Left hindlimb (tissue), 1 donor: ENCODE measurements at places on chromosomes 4 and X.

DNA sequence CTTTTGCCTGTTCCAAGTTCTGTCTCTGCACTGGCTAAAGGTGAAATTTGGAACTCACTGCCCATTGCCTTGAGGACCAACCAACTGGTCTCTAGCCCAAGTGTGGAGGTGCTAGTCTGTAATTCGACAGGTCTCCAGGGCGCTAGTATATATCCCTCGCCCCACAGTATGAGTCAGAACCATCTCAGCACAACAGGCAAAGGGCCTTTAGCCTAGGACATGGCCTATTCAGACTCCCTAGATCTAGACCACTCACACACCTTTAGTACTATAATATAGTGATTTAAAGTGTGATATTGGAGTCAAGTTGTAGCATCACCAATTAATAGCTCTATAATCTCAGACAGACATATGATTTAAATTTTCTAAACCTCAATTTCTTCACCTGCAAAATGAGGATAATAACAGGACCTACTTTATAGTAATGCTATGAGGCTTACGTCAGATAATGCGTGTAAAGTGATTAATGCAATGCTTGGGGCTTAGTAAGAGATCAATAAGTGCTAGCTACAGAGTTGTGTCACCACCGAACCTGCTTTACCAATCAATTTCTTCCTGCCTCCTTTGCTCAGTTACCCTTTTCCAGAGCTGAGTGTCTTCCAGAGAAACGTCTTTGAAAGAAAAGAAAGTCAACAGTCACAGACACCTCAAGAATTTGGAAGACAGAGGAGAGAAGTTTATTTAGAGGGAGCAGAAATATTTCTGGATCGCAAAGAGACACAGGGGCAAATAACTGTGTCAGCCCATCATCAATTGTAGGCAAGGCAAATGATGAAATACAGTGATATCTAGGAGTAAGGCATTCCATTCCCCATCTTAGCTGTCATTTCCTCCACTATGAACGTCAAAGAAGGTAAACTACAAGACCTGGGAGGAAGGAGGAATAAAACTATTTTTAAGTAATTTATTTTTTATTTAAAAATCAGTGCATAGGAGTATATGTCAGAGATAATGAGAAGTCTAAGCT, 2.3 kb downstream of the NOX1 start:
- no peak for DNase-seq

DNA sequence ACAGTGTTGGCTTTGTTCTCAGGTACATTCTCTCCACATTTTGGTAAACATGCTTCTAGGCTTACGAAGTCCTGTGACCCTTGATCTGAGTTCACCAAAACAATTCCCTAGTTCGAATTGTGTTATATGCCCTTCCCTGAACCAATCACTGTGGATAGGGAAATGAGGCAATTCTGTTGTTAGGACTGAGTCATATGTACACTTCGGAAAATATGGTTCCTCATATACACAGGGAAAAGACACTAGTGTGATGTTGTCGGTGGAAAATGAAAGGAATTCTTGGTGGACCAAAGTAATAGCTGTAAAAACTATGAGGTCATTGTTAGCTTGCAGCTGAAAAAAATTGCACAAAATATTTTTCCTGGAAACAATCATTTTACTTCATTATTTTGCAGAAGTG, 46.6 kb upstream of the MAGEC2 start:
- DNase-seq: no peak

DNA sequence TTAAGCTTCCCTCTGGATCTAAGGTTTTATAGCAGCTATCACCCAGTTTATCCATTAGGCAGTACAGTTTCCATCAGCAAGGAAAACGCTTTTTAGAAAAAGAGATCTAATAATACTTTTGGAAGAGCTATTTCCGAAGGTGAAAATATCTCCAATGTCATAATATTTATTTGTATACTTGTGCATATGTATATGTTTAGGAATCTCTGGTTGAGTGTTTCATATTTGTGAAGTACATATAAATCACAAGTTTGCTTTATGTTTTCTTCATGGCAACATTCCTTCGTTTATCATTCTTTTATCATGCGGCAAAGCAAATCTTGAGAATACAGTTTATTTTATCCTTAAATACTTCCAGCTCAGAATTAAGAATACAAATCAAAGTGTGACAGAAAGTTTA, 6.2 kb upstream of the PCDH18 start:
- no peak for DNase-seq

DNA sequence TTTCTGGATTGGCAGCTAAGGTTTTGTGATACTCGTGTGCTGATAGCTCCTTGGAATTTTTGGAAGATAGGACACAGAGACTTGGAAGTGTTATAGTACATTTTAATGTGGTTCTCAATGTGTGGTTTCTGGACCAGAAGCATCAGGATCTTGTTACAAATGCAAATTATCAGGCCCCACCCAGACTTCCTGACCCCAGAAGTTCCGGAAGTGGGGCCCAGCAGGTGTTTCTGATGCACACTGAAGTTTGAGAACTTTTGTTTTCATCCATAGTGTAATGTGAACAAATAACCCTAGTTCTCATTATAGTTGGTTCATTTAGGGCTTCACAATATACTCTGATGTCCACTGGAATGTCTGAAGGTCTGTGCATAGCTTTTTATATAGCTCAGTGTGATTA, 49.6 kb downstream of the LAMP2 start:
- no peak for DNase-seq

- no peak for DNase-seq
These were observed 290.6 kb upstream of the TAPT1 start for GRCh38 chr4:16516796-16517439.

GRCh38 chr4:30721185-30722091, 1.3 kb downstream of the PCDH7 start:
- peak; percentile 70 for DNase-seq

- no peak for DNase-seq
These were observed 11.5 kb upstream of the HOPX start for GRCh38 chr4:56692576-56692975.

DNA sequence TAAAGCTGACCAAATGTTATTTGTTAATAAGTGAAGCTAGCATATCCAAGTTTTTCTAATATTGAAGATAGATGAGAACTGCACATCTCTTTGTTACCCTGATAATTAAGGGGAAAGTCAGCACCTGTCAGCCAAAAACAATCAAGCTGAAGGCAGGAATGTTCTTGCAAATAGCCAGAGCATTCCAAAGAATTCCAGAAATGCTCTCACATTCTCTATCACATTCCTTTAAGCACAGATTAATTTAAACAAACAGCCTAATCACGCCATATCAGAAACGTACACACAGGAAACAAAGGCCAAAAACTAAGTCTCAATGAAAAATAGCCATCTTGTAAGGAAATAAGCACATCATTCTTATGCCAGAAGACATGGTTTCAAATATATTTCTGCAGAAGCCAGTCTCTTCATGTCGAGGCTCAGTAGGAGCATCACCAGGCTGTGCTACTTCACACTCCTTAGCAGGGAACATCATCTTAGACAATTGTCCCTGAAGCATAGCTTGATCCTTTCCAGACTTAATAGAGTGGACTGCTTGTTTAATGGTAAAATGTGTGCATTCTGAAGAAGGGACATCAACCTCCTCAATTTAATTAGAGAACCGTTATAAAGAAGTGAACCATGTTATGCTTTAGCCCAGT, 252.9 kb upstream of the TTC29 start:
- DNase-seq: no peak

DNA sequence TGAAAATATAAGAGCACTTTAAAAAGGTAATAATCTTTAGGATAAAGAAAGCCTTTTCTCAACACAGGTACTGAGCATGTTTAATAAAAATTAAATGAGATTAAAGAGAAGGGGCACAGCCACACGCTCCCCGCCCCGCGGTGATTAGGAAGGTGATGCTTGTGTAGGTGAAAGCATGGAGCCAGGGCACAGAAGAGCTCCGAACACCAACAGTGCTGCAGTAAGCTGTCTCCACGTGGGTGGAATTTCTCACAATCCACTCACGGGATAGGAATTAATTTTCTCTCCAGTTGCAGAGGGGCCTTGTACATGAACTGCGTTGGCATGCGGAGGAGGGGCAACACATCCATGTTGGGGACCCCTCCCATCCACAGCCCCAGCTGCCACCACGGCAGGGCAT, 27.0 kb downstream of the DCTD start:
- no peak for DNase-seq

GRCh38 chr4:106930522-106930921, 105.6 kb downstream of the DKK2 start:
- DNase-seq: no peak

- DNase-seq: no peak
These were observed 182.8 kb downstream of the BANK1 start for GRCh38 chr4:101973361-101973760.

GRCh38 chrX:13821738-13822137, 4.8 kb upstream of the GPM6B start:
- DNase-seq: no peak

- DNase-seq: no peak
These were observed 403.2 kb downstream of the KLHL13 start for GRCh38 chrX:117713411-117713810.

DNA sequence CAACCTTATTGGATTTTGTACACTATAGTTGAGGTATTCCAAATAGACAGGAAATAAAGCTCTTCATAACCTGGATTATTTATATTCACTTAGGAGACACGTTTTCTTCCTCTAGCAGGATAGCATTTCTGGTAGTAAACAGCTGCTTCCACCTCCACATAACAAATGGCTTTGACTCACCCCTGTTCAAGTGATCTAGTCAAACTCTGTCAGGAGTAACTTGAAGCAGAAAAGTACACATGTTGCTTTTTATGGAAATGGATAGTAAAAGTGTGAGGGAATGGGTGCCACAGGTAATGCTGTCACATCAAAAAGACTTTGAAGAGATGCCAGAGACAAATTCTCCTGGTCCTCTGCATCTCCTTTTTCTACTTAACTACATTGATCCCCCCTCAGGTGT, 258.7 kb upstream of the SLC7A11 start:
- DNase-seq: no peak

- no peak for DNase-seq
These were observed 200.7 kb upstream of the ANKRD50 start for GRCh38 chr4:124913237-124913636.

DNA sequence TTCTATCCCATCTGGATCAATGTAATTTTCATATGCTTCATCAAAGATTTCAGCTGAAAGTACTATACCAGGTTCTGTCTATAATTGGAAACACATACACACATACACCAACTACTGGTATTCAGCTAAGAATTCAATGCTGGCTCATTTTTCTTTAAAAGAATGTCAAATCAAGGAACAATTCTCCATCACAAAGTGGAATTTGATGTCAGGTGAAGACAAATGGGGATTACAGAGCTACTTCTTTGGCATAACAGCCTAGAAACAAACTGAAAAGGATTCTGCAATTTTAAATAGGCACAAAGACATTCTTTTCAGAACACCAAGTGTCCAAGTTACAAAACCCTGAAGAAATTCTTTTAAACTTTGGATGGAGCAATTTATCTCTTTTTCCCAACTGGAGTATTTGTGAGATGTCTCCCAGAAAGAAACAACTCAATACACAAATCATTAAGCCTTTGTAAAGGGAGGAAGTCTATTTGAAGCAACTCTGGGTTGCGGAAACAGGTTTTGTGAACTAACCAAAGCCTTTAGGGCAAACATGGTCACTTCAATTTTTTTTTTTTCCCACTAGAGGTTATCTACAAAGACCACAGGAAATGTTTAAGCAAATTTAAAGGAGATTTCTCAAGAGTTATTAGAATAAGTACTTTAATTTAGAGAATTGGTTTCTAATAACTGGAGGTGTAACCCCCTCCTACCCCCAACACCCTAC, 1.9 kb upstream of the FAM9C start:
- DNase-seq: no peak

DNA sequence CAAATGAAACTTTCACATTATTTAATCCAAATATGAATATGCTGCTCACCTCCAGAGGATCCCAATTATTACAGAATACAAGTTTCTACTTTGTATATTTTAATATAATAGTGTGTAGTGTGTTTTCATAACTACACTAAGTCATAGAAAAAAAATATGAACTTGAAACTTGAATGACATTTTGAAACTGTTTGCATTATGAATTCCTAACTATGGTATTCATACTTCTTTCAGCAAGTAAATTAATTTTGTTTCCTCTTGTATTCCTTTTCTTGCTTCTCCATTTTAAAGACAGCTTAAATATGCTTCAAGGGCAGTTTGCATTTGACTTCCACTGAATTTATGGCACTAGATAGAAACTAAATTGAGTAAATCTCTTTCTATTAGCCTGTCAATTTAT, 177.1 kb downstream of the BMPR1B start:
- DNase-seq: no peak

DNA sequence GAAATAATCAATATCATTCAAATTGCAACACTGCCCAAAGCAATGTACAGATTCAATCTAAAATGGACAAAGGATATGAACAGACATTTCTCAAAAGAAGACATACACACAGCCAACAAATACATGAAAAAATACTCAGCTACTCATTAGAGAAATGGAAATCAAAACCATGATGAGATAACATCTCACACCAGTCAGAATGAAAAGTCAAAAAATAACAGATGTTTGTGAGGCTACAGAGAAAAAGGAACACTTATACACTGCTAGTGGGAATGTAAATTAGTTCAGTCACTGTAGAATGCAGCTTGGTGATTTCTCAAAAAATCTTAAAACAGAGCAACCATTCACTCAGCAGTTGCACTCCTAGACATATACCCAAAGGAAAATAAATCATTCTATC, 205.2 kb downstream of the DKK2 start:
- no peak for DNase-seq

DNA sequence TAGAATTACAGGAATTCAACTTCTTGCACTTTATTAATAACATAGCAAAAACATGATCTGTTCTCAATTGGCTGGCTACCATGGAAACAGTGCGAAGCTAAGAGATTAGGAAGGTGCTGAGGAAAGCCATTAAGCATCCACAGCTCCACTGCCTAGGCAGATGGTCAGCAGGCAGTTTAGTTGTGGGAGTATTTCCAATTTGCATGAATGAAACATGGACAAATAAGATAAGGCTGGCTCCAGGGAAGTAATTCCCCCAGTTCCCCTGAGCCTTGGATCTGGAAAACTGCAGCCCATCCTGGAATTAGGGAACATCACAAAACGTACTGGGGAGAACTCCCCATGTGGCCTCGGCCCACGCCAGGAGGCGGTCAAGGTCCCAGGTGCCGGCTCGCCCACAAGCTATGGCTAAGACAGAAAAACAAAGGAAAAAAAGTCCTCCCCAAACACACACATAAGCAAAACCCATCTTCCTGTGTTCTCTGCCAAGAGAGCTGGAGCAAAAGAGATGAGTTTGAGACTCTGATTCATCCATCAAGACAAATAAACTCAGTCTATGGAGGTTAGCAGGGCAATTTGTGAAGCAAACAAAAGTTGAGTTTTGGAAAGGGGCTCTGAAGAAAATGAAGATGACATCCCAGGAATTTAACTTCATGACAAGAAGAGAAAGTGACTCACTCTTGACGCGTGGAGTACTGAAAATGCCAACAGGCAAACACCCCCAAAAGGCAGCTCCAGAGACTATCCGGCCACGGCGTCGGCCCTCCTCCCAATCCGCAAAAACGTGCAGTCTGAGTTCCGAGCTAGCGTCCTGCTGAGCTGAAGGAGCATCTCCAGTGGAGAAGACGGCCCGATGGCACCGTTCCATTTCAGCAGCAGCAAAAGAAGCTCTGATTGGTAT, 45.1 kb downstream of the IGFBP7 start:
- DNase-seq: no peak

GRCh38 chr4:130336585-130337217, 1240.7 kb downstream of the C4orf33 start:
- DNase-seq: no peak

- no peak for DNase-seq
These were observed 190.9 kb downstream of the FAT4 start for GRCh38 chr4:125505621-125506020.
